Frontal cortex (tissue), 4 donors: ENCODE measurements at places on chromosomes 4 and X. TPM values are rescaled to one million over a fixed set of nuclear protein-coding genes. Genes with fewer than 3 reads are reported as not detected.

- DNase-seq, result no peak
These were observed 645.0 kb upstream of the ATOH1 start for GRCh38 chr4:93183576-93183975.

POLN gene
- 8.6 TPM for total RNA-seq

RASGEF1B gene
- 48.1 TPM for total RNA-seq

DNA sequence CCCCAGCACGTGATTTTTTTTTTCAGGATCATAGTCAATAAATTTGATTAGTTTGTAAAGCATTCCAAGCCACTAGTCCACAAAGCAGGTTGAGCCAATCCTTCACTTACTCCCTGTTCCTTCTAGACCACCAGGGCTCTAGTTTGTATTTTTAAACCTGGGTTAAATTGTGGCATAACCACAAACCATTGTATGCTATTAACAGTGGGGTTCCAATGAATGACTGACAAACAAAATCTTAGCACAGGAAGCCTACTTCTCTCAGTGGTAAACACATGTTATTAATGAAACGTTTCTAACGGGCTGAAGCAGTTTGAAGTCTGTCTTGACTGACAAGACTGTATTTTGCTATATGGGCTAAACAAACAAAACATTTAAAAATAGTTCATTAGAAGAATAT is 48.6 kb upstream of the GYPA start:
- no peak for DNase-seq

- no peak for DNase-seq
These were observed 8.1 kb upstream of the HCCS start for GRCh38 chrX:11103006-11103405.

DNA sequence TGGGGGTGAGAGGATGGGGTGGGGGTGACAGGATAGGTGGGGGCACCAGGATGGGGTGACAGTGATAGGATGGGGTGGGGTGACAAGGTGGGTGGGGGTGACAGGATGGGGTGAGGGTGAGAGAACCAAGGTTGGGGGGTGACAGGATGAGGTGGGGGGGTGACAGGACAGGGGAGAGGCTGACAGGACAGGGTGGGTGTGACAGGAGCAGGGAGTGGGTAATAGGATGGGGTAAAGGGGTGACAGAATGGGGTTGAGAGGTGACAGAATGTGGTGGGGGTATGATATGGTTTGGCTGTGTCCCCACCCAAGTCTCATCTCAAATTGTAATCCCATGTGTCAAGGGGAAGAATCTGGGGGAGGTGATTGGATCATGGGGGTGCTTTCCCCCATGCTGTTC is 26.0 kb downstream of the RNF212 start:
- no peak for DNase-seq

PF4V1 gene
- 0.41 TPM for total RNA-seq

DNA sequence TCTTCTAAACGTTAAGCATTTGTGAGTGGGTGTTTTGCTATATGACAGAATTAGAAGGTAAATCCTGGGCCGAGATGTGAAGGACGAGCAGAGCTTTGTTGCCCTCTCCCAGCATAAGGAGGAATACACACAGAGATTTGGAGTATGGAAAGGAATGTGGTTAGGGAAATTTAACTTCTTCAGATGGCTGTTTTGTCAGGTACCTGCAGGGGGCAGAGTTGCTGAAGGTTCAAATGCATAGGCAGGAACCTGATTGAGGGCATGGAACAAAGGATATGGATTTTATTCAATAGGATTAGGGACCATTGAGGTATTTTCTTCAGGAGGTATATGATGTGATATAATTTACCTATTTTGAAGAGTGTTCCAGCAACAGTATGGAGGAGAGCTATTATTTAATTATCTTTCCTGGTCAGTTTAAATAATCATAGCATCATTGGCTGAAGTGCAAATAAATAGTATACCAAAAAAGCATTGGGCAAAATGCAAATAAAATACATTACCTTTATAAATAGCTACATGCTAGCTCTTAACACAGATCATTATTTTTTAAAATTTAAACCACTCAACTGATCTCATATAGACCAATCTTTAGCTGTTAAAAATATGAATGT is 143.6 kb downstream of the SLIT2 start:
- DNase-seq, result no peak

DNA sequence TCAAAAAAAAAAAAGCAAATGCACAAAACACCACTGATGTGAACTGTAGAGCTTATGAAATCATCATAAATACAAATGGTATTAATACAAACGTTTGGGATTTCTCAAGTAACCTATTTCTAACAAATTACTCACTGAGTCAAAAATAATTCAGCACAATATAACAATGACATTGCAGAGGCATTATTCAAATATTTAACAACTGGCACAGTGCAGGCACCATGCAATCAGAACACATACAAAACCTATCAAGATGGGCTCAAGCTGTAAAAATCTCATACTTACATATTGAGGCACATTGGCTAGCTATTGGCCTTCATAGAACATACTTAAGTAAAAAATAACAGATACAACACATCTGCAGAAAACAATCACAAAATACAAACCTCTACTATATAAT is 81.1 kb downstream of the LRBA start:
- DNase-seq, result no peak

OPHN1 gene
- total RNA-seq, result 39.1 TPM

- no peak for DNase-seq
These were observed 2.7 kb upstream of the ADH7 start for GRCh38 chr4:99437723-99438404.

FABP2 gene
- total RNA-seq, result not detected

DNA sequence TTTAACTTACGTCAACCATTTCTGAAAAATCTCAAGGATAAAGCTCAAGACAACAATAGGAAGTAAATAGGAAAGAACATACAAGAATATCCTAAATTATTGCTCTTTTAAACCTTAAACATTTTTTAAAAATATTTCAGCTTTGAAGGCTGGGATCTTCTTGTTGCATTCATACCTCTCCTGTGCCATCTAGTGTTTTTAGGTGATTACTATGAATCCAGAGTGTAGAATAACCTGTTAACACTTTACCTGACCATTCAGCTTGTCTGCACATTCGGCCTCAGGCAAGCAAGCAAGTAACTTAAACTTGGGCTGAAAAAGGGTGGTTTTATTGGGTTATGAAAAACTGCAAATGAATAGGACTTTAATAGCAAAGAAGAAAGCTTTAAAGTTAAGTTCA is 507.8 kb upstream of the INTU start:
- no peak for DNase-seq

DNA sequence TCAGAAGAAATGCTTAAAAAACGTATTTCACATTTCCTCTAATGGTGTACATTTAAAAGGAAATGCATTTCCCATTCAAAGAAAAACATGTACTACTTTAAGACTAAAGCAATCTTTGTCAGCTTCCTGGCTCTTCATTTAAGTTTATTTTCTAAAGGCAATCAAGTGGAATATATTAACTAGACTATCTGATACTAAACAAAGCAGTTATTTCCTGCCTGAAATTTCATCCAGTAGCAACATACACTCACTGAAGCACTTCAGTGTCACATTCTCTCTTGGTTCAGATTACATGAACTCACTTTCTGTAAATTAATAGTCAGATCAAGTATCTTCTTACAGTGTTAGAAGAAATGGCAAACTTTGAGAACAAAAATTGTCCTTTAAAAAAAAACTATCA is 42.5 kb downstream of the LRBA start:
- DNase-seq, result no peak

DNA sequence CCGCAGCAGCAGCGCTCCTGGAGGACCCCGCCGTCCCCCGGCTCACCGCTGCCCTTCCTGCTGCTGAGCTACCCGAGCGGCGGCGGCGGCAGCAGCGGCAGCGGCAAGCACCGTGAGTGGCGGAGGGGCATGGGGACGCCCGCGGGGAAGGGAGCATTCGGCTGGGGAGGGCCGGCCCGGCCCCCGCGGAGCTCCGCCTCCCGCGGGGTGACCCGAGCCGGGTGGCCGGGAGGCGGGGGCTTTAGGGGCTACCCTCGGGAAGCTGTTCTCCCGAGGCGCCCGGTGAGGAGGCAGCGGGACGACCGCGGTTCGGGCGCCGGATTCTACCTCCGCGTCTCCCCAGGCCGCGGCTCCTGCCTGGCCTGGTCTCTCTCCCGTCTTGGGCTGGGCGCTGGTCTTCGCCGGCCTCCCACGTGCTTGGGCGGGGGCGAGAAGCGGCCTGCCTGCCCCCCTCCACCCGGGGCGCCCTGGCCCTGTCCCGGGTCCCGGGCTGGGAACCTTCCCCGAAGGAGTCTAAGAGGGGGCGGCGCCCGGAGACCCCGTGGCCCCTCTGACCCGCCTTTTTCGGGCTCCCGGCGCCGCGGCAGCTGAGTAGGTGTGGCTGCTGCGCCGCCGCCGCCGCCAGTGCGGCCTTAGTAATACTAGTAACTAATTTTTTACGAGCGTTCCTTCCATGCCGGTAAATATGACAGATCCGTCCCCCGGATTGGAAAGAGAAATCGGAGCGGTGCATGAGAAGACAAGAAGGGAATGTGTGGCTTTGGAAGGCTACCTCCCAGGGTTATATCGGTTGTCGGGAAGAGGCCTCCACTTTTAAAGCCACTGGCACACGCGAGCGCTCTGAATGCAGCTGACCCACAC is 16.4 kb upstream of the RUFY3 start:
- DNase-seq, result peak; percentile 81

- DNase-seq, result no peak
These were observed 18.2 kb downstream of the SH3KBP1 start for GRCh38 chrX:19869193-19869592.
